Heart right ventricle (tissue), 16 donors: ENCODE measurements at places on chromosomes 16 and 17. TPM values are rescaled to one million over a fixed set of nuclear protein-coding genes. Genes with fewer than 3 reads are reported as not detected.

DNA sequence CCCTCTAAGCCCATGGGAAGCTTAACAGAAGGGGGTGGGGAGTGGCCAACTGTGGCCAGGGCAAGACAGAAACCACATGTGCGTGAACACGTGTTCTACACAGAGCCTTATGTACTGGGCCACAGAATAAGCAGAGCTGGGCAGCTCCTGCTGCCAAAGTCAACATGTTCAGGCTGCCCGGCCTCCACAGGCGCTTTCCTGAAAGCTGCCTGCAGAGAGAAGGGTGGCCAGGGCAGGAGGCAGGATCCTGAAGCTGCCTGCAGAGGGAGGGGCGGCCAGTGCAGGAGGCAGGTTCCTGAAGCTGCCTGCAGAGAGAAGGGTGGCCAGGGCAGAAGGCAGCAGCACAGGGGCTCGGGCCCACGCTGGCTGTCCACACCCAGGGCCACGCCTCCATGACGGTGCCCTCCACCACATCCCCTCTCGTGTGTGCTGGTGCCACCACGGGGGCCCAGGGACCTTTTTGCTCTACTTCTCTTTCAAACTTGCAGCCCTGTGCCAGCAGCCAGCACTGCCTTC lies 79.5 kb downstream of the ANKRD11 start:
- DNase-seq, result peak; percentile 62

DNA sequence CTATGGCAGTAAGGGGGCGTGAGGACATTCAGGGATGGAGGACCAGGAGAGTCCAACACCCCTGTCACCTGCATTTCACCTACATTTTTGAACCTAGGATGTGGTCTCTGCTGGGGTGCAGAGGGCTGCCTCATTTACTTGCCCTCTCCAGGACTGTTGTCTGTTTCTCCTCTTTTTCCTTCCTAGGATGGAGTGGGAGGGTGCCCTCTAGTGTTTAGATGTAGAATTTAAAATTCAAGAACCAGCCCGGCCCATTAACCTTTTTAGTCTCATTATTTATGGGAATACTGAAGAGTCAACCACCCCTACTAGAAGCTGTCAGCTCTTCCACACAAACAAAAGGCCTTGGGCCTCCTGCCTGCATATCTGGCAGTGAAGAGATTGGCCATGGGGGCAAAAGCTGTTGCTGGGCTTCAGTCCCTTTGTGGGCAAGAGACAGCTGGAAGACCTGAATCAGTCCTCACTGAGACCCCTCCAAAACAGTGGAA lies 2.5 kb upstream of the STARD3 start:
- no peak for DNase-seq

DNA sequence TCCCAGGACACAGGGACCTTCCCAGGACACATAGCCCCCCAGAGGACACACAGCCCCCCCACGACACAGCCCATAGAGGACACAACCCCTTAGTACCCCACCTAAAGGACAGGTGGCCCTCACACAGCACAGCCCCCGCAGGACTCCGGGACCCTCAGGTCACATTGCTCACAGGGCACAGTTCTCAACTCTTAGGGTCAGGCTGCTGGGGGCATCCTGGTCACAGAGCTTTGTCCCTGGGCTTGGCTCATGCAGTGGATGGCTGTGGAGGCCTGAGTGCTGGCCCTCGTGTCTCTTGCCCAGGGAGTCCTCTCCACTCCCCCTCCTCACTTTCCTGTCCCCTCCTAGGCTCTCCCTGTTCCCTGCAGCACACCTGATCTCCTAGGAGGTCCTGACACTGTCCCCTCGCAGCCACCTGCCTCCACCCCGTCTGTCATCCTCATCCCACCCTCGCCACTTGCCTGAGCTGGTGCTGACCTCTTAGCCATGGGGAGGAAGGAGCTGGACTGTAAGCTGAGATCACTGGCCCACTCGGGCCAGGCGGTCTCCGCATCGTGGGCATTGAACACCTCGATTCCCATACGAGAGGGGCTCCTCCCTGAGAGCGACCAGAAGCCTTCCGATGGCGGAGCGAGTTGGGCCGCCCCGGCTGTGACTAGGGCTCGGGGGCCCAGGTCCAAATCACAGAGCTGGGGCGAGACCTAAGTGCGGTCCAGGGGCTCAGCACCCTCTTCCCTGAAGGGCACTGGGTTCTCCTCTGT lies 1.4 kb upstream of the WDR45B start:
- no peak for DNase-seq

Gene DNAH17
- polyA plus RNA-seq, result 0.14 TPM

DNA sequence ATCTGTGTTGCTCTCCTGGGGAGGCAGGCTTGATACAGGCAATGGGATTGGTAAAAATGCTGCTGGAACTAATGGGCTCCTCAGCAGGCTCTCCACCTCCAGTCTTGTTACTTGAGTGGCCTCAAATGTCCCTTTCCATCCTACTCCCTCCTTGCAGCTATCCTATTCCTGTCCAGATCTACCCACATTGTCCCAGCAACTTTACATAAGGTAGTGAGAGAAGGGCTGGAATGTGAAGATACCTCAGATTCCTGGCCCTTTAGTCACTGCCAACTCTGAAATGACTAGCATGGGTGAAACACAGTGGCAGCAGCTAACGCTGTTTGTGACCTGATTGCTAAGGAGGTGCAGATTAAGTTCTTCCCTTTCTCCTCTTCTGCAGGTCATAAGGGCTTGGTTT lies 210.1 kb upstream of the HS3ST4 start:
- DNase-seq, result no peak
